ENCODE measurements at places on chromosomes 1 and 21. TPM values are rescaled to one million over a fixed set of nuclear protein-coding genes. Genes with fewer than 3 reads are reported as not detected.

Gene MYOC
- total RNA-seq: not detected

Gene ANKRD34A
- 0.28 TPM for total RNA-seq

Gene PPIE
- total RNA-seq: 42.6 TPM

Gene C1orf185
- total RNA-seq: not detected

Gene SETSIP
- total RNA-seq: not detected

Gene GBP7
- total RNA-seq: 0.63 TPM

Gene LAPTM5
- total RNA-seq: 5.1 TPM

- DNase-seq: no peak
- no peaks in the 10 kb centered on the region for H3K4me1 ChIP-seq
- no peaks in the 10 kb centered on the region for H3K36me3 ChIP-seq
- no peak overlapping the region for H3K27ac ChIP-seq
- H3K4me3 ChIP-seq: no peak overlapping the region
Measured at GRCh38 chr1:81717230-81717629, 83.5 kb upstream of the ADGRL2 start.

- no peak for DNase-seq
- no peak overlapping the region for H3K4me3 ChIP-seq
- peak overlapping the region; percentile 75 for H3K27ac ChIP-seq
- H3K4me1 ChIP-seq: peaks cover 22% of the 10 kb centered on the region
Measured at GRCh38 chr1:43275826-43276620, 6.2 kb downstream of the TMEM125 start.

- no peak overlapping the region for H3K4me3 ChIP-seq
- no peaks in the 10 kb centered on the region for H3K36me3 ChIP-seq
- no peak for DNase-seq
- H3K27ac ChIP-seq: peak overlapping the region; percentile 43
- H3K4me1 ChIP-seq: peaks cover 11% of the 10 kb centered on the region
- no peaks in the 10 kb centered on the region for H3K27me3 ChIP-seq
Measured at GRCh38 chr1:156612666-156613065, 6.5 kb upstream of the HAPLN2 start.

- H3K36me3 ChIP-seq: no peaks in the 10 kb centered on the region
- no peak for DNase-seq
- no peaks in the 10 kb centered on the region for H3K27me3 ChIP-seq
- no peak overlapping the region for H3K4me3 ChIP-seq
- H3K4me1 ChIP-seq: peaks cover 12% of the 10 kb centered on the region
Measured at GRCh38 chr1:15286452-15286851, 39.4 kb downstream of the FHAD1 start.

DNA sequence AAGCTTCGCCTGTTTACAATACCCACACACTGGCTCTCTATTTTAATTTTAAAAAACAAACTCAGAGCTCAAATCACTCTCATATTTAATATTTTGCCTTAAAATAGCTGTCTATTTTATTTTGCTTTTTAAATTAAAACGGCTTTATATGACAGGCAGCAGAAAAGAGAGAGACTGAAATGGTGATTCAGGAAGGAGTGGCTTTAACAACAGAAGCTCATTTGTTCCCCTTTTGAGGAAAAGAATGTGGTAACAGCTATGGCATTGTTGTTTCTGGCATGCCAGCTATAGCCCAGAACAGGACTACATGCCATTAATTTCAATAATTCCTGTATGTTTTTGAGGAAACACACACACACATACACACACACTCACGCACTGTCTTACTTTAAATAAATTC is 234.2 kb upstream of the PTBP2 start:
- H3K36me3 ChIP-seq: no peaks in the 10 kb centered on the region
- H3K4me3 ChIP-seq: no peak overlapping the region
- H3K27me3 ChIP-seq: no peaks in the 10 kb centered on the region
- no peak for DNase-seq
- no peaks in the 10 kb centered on the region for H3K4me1 ChIP-seq

GRCh38 chr1:116794371-116794770 is 40.1 kb downstream of the CD2 start:
- no peaks in the 10 kb centered on the region for H3K36me3 ChIP-seq
- H3K4me1 ChIP-seq: no peaks in the 10 kb centered on the region
- H3K27ac ChIP-seq: no peak overlapping the region
- no peaks in the 10 kb centered on the region for H3K27me3 ChIP-seq

- H3K27ac ChIP-seq: peak overlapping the region; percentile 78
- peaks cover 22% of the 10 kb centered on the region for H3K4me1 ChIP-seq
- DNase-seq: no peak
- H3K4me3 ChIP-seq: peak overlapping the region; percentile 74
- H3K27me3 ChIP-seq: no peaks in the 10 kb centered on the region
- H3K36me3 ChIP-seq: no peaks in the 10 kb centered on the region
Measured at GRCh38 chr1:1273209-1273511, 494 bp downstream of the UBE2J2 start.

- H3K4me3 ChIP-seq: no peak within 1 kb of the TSS
- no peak for DNase-seq
- H3K27ac ChIP-seq: no peak within 1 kb of the TSS
- H3K27me3 ChIP-seq: no peaks in the 10 kb centered on the region
- no peaks in the 10 kb centered on the region for H3K36me3 ChIP-seq
Measured at GRCh38 chr1:41021526-41022308, at the start of gene SLFNL1. TSS of gene SLFNL1 (minus strand) at chr1:41021725. CDS start at chr1:41020660, 1,065 bp downstream.

DNA sequence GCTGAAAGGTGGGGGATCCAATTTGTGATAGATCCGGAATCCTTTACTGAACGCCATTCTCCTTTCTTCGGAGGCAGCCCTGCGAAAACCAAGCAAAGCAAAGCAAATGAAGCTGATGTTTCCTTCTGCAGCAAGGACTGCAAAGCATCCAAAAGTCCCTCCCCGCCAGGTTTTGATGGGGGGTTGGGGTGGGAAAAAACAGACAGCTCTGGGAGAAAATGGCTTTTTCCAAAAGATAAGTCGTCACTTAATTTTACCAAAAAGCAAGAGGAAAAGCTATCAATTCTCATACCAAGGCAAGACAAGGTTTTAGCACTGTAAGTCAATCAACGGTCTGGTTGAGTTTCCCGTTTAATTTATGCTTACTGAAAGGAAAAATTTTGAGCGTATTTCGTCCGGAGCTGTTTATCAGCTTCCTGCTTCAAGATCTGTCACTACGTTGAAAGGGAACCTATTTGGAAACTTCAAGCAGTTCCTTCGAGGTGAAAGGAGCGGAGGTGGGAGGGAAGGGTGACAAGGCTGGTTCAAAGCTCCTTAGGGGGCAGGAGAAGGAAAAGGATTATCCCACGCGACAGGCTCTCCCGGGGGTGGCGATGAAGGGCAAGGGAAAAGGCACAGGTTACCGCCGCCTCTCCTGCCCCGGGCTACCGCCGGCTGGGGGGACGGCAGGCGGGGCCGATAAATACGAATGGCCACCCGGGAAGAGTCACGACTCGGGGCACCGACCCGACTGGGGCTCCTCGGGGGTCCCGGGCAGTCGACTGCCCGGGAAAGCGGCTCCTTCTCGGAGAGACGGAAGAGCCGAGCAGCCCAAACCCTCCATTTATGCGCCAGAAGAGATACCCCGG is 750 bp downstream of the SYNJ1 start:
- peaks cover 7% of the 10 kb centered on the region for H3K4me1 ChIP-seq
- no peaks in the 10 kb centered on the region for H3K36me3 ChIP-seq
- no peaks in the 10 kb centered on the region for H3K27me3 ChIP-seq
- peak overlapping the region; percentile 71 for H3K4me3 ChIP-seq
- DNase-seq: peak; percentile 46

DNA sequence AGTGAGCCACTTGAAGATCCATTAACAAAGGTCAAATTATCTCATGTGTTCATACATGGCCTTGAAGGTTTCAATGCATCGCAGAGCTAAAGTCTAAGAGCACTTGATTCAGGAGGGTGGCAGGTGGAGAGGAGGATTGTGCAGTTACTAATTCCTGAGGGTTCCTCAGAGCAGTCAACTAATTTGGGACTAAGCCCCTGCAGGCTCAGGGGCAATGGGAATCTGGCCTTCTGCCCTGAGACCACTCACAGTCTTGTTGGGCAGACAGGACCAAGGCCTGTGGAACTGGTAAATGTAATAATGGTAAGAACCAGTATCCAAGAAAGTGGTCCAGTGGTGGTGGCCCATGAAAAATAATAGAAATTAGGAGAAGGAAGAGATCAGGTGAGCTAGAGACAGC is 127.4 kb upstream of the HMGB4 start:
- H3K27me3 ChIP-seq: peaks cover 7% of the 10 kb centered on the region
- H3K27ac ChIP-seq: no peak overlapping the region
- H3K36me3 ChIP-seq: no peaks in the 10 kb centered on the region

- no peaks in the 10 kb centered on the region for H3K27me3 ChIP-seq
- H3K27ac ChIP-seq: peak overlapping the region; percentile 41
- no peak for DNase-seq
Measured at GRCh38 chr1:71156590-71156989, 75.8 kb upstream of the ZRANB2 start.

DNA sequence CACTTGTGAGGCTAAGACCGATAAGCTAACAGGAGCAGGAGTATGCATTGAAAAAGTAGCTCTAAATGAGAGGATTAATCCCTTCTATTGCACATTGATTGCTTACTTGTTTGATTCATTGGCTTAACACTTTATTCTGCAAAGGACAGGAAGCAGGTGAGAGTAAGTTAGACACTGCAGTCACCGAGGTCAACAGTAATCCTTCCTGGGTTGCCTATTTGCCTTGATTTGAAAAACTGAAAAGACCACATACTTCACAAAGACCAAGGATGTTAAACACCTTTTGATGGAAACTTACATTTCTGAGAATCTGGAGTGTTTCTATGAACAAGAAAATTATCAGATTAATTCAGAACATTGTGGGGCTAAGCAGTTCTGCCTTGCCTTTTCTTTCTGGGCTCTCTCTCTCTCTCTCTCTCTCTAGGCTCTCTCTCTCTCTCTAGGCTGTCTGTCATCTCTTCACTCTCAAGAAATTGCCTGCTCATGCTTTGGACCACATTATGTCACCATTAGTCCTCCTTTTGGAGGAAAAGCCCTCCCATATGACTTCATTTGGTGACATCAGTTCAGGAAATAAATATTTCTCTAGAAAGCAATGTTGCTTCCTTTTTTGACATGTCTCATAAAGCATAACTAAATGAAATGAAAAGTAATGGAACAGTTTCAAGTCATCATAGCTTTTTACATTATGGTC is 103.8 kb downstream of the TNFSF18 start:
- peaks cover 5% of the 10 kb centered on the region for H3K4me1 ChIP-seq
- H3K36me3 ChIP-seq: no peaks in the 10 kb centered on the region
- H3K27me3 ChIP-seq: no peaks in the 10 kb centered on the region
- no peak for DNase-seq
- H3K4me3 ChIP-seq: no peak overlapping the region

DNA sequence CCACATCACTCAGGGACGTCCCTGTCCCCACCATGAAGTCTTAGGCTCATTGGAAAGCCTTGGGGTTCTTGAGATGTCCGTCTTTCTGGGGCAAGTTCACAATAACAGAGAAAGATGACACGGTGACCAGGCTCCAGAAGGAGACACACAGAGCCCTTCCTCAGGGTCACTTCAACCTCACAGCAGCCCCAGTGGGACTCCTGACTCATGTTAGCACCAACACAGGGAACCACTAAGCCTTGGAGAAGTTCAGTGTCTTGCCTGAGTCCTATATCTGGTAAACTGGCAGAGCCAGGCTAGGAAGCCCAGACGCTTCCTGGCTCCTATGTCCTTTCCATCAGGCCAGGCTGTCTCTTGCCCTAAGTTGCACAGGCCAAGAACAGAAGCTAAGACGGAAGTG is 199.1 kb downstream of the HIVEP3 start:
- H3K4me3 ChIP-seq: no peak overlapping the region
- H3K27me3 ChIP-seq: no peaks in the 10 kb centered on the region
- no peaks in the 10 kb centered on the region for H3K4me1 ChIP-seq

DNA sequence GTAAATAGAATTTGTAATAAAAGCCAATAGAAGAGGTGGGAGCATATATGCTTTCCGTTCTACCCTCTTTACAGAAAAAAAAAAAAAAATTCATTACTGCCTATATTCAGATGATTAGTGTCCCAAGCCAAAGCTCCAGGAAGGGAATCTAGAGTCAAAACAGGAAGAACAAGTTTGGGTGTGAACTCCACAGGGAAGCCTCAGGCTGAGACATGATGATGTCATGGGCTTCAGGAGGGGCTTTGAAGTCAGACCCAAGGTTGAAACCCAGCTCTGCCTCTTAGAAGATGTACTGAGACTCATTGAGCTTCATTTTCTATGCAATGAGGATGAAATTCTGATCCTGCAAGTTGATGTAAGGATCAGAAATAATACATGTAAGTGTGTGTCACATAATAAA is 250.0 kb upstream of the ADGRL2 start:
- H3K27ac ChIP-seq: peak overlapping the region; percentile 13
- H3K36me3 ChIP-seq: no peaks in the 10 kb centered on the region
- H3K4me3 ChIP-seq: no peak overlapping the region
- DNase-seq: peak; percentile 44

GRCh38 chr1:2115702-2116341 is 65.6 kb downstream of the PRKCZ start:
- H3K27me3 ChIP-seq: no peaks in the 10 kb centered on the region
- peak; percentile 49 for DNase-seq
- no peak overlapping the region for H3K27ac ChIP-seq
- H3K4me1 ChIP-seq: no peaks in the 10 kb centered on the region
- no peak overlapping the region for H3K4me3 ChIP-seq

GRCh38 chr1:226730071-226730470 is 9.0 kb downstream of the ITPKB start:
- H3K27ac ChIP-seq: no peak overlapping the region
- H3K4me3 ChIP-seq: no peak overlapping the region
- no peaks in the 10 kb centered on the region for H3K36me3 ChIP-seq
- no peak for DNase-seq
- no peaks in the 10 kb centered on the region for H3K27me3 ChIP-seq

DNA sequence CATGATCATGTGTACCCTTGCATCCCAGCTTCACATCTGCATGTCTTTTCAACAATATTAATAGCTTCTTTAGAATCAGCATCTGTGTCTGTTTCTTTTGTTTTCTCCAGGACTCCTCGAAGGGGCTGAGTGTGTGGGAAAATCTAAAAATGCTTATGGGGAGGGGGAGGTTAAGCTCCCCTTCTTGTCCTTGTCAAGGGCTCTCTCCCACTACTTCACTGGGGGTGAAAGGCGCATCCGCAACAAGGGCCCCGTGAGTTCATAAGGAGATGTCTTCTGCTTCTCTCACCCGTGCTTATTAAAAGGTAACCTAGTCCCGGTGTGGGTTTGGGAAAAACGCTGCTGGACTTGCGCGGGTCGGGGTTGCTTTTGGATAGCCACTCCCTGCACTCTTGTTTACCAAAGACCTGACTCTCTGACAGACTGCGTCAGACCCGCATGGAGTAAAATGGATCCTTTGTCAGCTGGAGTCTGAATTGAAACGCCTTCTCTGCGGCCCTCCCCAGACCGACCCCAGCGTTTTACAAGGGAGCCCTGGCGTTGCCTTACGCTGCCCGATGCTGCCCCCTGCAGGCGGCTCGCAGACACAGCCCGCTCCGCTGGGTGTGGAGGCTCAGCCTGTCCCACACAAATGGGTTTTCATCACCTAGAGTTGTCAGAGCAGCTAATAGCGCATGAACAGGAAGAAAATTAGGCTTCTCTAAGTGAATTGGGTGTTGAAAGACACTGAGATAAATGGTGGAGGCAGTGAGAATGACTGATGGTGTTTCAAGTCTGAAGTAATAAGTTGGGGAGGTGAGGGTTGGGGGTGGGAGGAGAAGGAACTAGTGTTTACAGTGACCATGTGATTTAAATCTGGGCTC is 53.8 kb downstream of the IER5 start:
- peak overlapping the region; percentile 2 for H3K27ac ChIP-seq
- no peaks in the 10 kb centered on the region for H3K27me3 ChIP-seq
- no peaks in the 10 kb centered on the region for H3K36me3 ChIP-seq
- peak; percentile 93 for DNase-seq

- no peak overlapping the region for H3K4me3 ChIP-seq
- H3K4me1 ChIP-seq: no peaks in the 10 kb centered on the region
- H3K36me3 ChIP-seq: no peaks in the 10 kb centered on the region
- H3K27me3 ChIP-seq: no peaks in the 10 kb centered on the region
- no peak overlapping the region for H3K27ac ChIP-seq
- no peak for DNase-seq
Measured at GRCh38 chr1:218718206-218718605, 373.1 kb downstream of the TGFB2 start.

Measured in hepatocyte (in vitro differentiated cells).